GM13976 (cell line): ENCODE measurements at places on chromosomes 7 and 10.
A peak's percentile ranks its signal among the peaks of the same experiment; 100 is the strongest.

GRCh38 chr7:73338321-73338720 is 10.4 kb downstream of the FKBP6 start:
- no peak for DNase-seq

DNA sequence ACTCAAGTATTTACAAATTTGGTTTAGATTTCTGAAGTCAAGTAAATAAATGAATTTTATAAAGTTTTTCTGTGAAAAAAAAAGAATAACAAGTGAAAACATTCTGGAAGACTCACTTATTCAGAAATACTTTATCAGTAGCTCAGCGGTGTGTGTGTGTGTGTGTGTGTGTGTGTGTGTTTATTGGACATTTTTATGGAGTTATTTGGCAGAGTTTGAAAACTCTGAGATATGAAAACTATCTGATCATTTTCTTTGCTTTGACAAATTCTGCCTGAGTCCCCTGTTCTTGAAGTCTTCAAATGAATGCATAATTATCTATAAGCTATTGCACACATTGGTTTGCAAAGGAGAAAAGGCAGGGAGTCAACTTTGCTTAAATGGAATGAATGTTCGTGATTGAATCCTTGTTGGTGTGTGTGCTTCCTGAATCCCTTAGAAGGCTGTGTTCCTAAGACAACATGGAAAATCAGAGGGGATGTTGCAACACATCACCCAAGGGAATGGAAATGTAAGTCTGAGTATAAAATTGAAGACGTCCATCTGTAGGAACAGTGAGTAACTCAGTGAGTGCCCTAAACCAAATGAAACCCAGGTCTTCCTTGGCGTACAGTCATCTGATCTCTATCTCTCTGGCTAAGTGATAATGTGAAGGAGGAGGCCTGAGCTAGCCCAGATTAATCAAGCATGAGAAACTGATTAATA is 160.9 kb downstream of the REEP3 start:
- DNase-seq = no peak

DNA sequence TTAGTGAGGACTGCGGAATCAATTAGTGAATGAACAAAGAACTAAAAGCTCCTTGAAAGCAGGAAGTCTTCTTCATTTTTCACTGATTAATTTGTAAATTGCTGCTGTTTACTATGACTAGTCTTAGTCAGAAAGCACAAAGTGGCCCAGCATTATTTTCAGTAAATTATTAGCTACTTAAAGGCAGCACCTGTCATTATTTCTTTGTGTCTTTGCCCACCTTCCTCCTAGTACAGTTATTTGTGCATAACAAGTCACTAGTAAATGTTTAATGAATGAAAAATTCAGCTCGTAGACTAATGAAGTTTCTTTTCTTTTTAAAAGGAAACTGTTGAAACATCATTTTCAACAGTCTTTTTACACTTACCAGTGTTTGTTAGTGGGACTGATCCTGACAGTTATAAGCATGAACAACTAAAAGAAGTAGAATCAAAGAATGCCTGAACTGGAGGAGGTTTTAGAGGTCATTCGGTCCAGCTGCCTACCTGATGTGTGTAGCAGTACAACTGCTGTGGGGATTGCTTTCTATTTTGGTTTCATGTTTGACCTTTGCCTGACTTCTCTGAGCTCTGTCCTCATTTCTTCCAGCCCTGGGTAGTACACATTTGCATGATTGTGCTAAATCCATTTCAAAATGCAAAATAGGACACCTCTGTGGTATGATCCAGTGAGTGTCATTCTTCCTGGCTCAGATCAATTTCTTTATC is 140.0 kb upstream of the PHYHIPL start:
- peak; percentile 42 for DNase-seq

- DNase-seq = no peak
Observed at GRCh38 chr7:150944066-150945042, 33.8 kb downstream of the KCNH2 start.

DNA sequence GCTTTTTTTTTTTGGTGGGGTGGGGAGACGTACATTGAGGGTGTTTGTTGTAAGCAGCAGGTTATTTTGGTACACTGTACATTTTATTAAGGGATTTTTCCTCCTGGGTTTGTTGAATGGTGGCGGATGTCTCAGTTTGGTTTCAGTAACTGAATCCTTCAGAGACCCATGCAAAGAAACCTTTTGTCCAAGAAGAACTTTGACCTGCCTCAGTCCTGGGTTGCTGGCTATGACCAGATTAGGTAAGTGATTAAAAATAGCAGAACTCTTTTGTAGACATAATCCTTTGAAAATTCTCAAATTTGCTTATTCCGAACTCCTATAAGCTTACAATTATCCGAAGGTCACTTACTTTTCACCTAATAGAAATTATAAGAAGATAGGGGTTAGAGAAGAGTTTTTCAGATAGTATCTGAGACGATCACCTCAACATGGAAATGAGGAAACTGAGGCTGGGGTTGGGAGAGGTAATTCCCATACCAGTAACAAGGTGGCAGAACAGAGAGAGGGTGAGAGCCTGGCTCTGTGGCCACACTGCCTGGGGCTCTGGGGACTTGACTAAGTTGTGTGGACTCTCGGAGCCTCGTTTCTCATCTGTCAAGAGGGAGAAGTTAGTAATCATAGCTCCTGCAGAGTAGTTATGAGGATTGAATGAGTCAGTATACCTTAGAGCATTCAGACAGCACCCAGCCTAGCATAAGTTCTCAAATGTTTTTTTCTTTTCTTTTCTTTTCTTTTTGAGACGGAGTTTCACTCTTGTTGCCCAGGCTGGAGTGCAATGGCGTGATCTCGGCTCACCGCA is 87.4 kb downstream of the CCNY start:
- DNase-seq = no peak

GRCh38 chr7:37831244-37831643 is 17.2 kb upstream of the NME8 start:
- no peak for DNase-seq

- DNase-seq = no peak
Observed at GRCh38 chr10:127993056-127993690, 86.3 kb downstream of the PTPRE start.

DNA sequence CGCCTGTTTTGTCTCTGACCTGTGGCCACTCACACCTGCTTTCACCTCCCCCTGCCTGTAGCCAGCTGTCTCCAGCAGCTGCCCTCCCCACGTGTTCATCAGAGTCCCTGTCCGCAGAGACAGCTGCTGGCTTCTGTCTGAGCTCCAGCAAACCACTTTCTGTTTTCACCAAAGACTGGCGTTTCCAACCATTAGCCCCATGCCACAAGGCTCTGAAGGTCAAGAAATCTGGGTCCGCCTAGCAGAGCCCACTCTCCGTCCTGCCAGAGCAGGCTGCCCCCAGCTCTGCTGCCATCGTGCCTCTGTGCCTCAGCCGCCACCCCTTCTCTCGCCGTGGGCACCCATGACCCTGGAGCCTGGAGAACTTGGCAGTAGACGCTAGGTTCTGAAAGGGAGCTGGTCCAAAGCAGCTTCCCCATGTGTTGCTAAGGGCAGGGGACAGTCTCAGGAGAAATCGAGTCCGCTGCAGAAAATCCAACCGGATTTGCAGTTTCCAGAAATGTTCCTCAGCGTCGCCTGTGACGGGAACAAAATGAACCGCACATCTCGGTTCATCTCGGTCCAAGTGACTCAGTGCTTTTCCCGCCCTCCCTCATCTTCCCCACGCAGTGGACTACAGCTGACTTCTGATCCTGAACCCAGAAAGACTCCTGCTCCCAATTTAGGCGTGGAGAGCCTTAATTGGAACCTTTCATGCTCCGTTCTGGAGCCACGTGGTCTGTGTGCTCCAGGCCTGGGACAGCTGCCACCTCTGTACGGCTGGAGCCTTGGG is 28.0 kb downstream of the TMEM120A start:
- DNase-seq = peak; percentile 21

GRCh38 chr7:159213253-159213652 is 68.6 kb upstream of the VIPR2 start:
- no peak for DNase-seq

DNA sequence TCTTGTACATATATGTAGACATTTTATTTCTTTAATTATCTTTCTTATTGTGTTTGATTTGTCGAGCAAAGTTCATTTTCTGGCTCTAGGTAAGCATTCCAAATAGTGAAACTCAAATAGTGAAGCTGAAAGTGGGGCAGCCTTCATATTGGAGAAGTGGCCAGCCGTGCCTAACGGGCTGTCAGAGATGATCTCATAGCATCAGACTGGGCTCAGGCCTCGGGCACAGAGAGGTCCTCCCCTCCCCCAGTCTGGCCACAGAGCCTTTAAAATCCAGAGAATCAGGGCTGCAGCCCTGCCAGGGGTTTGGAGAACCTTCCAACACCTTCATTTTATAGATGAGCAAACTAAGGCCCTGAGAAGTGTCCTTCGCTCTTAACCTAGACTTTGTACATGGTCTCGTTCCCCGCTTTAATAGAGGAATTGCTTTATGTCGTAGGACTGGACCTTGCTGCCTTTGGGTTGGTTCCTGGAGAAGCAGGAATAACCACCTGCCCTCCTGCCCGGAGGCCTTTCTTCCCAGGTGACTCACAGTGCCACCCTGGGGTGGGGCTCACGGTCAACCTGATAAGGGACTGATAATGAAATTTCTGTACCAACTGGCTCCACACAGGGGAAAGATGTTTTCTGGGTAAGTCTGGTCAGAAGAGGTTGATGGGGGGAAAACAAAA is 7.3 kb downstream of the TSPAN15 start:
- no peak for DNase-seq

DNA sequence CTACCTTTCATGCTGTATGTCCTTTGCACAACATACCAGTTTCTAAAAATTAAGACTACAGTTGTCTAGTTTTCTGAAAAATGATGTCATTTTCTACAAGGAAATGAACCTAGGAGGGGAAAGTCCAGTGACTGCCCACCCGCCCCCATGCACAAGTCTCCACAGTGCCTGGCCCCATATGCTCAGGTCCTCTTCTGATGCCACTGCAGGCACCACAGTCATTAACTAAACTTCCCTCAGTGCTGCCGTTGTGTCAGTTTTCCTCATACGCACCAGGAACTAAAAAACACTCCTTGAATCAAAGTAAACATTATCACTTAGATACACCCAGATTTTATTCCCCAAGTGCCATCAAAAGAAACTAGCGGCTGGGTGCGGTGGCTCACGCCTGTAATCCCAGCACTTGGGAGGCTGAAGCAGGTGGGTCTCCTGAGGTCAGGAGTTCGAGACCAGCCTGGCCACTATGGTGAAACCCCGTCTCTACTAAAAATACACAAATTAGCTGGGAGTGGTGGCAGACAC is 6.9 kb upstream of the TNS3 start:
- peak; percentile 63 for DNase-seq

DNA sequence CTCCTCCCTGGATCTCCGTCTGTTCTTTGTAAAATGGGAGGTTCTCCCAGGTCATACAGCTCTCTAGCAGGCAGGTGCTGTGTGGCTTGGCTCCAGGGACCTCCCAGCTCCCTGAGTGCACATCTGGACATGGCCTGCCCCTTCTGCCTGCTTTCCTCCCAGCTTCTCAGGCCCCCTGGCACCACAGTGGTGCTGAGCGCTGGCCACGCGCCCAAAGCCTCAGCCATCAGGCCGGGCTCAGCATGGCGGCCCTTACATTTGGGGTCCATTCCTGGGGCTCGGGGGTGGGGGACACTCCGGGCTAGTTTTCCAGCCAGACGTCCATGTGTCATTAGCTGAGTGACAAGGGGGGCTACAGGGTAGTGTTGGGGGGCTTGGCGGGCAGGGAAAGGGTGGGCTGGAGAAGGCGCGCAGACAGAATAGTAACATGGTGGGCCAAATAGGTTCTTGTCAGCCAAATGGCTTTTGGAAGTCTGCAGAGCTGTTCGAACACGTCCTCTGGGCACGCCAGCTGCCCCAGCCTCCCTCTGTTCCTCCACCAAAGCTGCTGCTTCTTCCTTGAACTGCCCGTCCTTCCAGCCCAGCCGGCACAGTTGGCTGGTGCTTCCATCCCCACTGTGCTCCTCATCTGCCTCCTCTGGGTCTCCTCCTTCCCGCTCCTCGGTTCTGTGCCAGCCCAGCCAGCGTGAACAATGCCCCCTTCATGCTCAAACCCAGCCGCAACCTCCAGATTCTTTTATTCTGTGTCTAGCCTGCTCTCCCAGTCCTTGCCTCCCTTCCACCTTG is 65.9 kb downstream of the GOLGA7B start:
- no peak for DNase-seq

DNA sequence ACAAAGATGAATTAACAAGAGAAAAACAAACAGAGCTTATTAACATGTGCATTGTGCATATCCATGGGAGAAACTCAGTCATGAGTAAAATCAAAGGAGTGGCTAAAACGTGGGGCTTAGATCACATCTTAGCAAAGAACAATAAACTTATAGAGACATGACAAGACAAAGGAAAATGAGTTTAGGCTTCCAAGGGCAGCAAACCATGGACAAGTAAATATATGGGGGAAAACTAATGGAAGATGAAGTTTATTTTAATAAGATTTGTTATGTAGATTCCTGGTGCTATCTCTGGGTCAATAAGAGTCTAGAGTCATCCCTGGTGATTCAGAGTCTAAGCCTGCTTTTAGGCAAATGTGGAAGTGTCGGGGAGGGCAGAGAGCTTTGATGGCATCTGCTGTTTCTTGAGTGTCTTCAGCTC is 87.2 kb upstream of the PLPP4 start:
- no peak for DNase-seq

GRCh38 chr7:1645071-1645409 is 25.0 kb upstream of the ELFN1 start:
- no peak for DNase-seq

GRCh38 chr10:66996996-66997395 is 71.2 kb downstream of the LRRTM3 start:
- no peak for DNase-seq

GRCh38 chr10:73253225-73253555 is 746 bp upstream of the MRPS16 start:
- DNase-seq = peak; percentile 45

DNA sequence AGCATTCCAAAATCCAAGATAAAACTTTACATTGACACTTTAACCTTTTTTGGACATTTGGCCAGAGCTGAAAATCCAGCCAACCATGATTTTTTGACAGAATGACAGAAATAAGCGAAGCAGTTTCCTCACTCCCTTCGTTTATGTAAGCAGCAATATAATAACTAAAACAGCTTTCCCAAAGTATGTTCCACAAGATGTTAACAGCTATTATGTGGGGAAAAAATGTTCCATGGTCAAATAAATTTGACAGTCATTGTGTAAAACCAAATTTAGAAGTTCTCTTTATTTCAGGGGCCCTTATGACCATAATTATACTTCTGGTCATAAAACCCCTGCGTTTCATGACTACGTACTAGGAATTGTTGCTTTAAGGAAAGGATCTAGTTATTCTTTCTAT is 416.5 kb downstream of the MAGI2 start:
- DNase-seq = no peak

DNA sequence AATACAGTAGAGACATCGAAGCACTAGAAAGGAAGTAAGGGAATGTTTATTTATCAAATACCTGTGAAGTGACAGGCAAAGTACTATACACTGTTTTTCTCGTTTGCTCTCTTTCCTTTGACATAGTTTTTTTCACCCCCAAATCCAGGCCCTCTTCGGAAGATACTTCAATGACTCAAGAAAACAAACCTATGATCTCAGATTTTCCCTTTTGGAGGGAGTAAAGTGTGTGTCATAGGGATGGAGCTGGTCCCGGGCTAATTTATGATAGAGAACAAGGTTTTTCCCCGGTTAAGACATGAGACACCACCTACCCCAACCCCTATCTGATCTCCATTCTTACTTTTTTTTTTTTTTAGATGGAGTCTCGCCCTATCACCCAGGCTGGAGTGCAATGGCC is 61.7 kb downstream of the MAP3K8 start:
- no peak for DNase-seq
